NCI-H2171 treated with DMSO at 0.1 percent for 48 hours (cell line): ENCODE measurements at places on chromosomes 5 and 9.

GRCh38 chr9:72428329-72428728 lies 63.3 kb upstream of the ZFAND5 start:
- no peak for DNase-seq

DNA sequence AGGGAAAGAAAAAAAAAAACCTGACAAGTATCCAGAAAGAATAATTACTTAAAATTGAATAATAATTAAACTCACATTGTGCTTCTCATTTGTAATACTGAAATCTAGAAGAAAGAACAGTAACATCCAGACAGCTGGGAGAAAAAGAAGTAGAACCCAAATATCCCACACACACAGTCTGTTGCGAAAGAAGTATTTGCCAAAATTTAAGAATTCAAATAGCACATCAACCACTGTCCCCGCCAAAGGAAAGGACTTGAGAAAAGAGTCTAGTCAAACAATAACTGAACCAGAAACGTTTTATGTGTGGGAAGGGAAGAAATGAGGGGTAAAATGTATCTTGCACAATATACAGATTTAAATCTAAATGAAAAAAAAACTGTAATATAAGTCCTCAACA lies 202.8 kb downstream of the MLLT3 start:
- DNase-seq: no peak

DNA sequence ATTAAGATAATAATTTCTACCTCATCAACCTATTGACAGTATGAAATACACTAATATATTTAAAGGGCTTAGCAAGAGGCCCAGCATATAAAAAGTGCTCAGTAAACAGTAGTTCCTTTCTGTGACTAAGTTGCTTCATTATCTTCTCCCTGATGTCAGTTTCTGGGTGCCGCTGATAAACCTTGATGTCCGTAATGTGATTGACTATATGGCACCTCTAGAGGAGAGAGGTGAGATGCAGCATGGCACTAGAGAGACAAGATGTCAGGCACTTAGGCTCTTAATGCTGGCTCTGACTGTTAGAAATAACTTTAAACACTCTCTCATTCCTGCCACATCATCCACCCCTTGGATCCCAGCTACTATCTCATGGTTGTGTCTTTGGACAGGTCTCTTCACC lies 455.9 kb upstream of the KLF4 start:
- DNase-seq: no peak

GRCh38 chr5:118042076-118042475 lies 946.3 kb downstream of the DTWD2 start:
- DNase-seq: no peak
